ENCODE measurements at places on chromosomes 16 and 17.
A peak's percentile ranks its signal among the peaks of the same experiment; 100 is the strongest.

GRCh38 chr16:55056585-55057401, 126.1 kb downstream of the IRX5 start:
- DNase-seq, result no peak

DNA sequence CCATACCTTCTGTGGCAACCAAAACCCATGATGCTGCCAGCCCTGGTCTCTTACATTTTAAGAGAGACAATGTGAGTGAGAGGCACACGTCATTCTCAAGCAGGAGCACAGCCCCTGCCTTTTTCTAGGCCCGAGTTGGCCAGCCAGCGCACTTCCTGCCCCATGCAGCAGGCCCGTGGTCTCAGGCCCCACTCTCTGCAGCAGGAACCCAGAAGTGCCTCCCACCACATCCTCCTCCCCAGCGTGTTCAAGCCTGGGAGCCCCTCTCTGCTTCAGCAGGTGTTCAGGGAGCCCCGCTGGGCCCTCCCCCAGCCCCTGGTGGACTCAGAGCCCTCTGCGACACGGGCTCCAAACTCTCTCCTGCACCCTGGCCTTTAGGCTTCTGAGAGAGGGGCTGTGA, 30.5 kb downstream of the ITGAE start:
- peak; percentile 65 for DNase-seq

- no peak for DNase-seq
These were observed 100.9 kb downstream of the AMFR start for GRCh38 chr16:56324406-56324805.

GRCh38 chr17:33667052-33667509, 374.0 kb upstream of the ASIC2 start:
- DNase-seq, result peak; percentile 19

DNA sequence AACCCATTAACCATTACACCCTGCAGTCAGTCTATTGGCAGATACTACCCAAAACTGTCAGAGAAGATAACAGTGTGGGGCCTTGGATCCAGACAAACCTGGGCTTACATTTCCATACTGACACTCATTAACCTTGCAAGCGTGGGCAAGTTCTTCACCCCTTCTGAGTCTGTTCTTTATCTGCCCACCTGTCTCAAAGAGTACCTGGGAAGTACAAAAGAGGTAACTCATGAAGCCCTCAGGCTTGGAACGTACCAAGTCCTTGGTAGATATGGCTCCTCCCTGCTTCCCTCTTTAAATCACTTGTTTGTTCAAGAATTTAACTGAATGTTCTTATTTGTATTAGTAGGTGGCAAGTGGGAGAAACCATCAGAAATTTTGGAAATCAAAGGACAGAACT, 2.5 kb upstream of the IGSF6 start:
- DNase-seq, result no peak

DNA sequence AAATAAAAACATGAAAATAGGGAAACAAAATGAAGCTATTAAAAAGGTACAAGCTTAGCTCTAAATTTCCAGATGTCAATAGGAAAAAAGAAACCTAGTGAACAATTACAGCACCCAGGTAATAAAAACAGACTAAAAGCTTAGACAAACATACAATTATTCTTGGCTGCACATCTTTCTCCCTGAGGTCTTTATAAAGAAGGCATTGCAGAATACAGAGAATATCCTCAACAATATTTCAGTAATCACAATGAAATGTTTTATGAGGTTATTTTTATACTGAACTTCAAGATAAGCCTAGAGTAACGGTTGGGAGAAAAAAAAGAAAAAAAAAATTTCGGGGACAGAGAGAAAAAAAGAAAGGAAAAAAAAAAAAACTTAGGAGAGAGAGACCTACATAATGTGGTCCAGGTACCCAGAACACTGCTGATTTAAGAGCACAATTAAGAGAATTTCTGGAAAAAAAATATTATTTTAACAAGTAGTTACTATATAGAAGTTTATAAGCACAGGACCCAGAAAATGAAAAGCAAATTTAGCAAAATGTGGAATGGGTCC, 26.5 kb downstream of the KANSL1 start:
- DNase-seq, result no peak

GRCh38 chr17:5557485-5557884, 26.8 kb downstream of the NLRP1 start:
- DNase-seq, result no peak

DNA sequence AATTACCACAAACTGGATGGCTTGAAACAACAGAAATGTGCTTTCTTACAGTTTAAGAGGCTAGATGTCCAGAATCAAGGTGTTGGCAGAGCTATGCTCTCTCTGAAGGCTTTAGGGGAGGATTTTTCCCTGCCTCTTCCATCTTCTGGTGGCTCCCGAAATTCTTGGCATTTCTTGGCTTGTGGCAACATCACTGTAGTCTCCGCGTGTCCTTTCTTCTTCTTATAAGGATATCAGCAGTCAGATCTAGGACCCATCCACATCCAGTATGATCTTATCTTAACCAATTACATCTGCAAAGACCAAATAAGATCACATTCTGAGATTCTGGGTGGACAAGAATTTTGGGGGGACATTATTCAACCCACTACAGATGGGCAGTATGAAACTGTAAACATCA, 119.2 kb upstream of the PMFBP1 start:
- DNase-seq, result no peak
